ENCODE measurements at places on chromosomes 5 and 9. TPM values are rescaled to one million over a fixed set of nuclear protein-coding genes. Genes with fewer than 3 reads are reported as not detected.

The CMYA5 gene
- total RNA-seq: 0.05 TPM

DNA sequence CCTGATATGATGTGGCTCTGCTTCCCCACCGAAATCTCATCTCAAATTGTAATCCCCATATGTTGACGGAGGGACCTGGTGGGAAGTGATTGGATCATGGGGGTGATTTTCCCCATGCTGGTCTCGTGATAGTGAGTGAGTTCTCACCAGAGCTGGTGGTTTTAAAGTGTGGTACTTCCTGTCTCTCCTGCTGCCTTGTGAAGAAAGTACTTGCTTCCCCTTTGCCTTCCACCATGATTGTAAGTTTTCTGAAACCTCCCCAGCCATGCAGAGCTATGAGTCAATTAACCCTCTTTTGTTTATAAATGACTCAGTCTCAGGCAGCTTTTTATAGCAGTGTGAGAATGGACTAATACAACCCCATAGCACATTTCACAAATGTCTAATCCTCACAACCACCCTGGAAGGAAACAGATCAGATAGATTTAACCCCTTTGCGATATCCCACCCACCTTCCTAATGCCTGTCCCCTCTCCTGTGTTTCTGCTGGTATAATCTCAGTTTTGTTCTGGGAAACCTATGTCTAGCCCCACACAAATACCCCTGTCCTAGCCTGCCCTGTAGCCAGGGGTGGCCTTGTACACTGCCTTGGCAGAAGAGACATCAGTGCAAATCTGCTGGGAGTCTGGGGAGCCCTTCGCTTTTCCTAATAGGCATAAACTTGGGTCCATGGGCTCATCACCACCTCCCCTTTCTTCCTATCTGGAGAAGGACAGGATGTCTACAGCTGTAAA is 157.0 kb upstream of the RAI14 start:
- peak; percentile 94 for DNase-seq

The LRRC19 gene
- total RNA-seq: not detected

DNA sequence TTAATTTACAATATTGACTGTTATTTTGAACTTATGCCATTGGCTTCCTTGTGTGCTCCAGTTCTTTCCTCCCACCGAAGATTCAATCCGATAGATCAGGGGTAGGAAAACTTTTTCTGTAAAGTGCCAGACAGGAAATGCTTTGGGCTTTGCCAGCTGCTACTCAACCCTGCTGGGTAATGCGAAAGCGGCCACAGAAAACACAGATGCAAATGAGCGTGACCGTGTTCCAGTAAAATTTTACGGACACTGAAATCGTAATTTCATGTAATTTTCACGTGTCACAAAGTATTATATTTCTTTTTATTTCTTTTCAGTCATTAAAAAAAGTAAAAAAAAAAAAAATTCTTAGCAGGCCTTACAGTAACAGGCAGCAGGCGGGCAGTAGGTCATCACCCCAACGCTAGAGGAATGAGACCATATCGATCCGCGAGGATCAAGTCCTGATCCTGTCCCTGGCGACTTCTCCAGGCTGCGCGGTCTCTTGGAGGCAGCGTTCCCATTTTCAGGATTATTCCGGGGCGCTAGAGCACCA is 599 bp downstream of the NMRK1 start:
- peak; percentile 70 for DNase-seq

The CAMLG gene
- total RNA-seq: 25.4 TPM

The PLAC8L1 gene
- total RNA-seq: not detected

The SOX30 gene
- 0.22 TPM for total RNA-seq

DNA sequence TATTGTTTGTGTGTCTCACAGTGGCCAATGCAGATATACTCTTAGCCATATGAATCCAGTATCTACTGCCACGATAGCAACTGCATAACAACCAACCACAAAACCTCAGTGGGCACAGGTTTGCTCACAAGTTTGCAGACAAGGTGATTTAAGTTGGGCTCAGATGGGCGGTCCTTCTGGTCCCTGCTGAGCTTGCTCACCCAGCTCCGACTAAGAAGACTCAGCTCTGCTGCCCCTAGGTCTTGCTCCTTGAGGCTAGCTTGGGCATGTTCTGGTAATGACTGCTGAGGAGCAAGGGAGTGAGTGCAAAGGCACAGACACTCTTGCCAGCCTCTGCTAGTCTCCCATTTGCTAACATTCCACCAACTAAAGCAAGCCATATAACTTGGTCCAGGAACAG is 52.6 kb downstream of the MTX3 start:
- DNase-seq: no peak

DNA sequence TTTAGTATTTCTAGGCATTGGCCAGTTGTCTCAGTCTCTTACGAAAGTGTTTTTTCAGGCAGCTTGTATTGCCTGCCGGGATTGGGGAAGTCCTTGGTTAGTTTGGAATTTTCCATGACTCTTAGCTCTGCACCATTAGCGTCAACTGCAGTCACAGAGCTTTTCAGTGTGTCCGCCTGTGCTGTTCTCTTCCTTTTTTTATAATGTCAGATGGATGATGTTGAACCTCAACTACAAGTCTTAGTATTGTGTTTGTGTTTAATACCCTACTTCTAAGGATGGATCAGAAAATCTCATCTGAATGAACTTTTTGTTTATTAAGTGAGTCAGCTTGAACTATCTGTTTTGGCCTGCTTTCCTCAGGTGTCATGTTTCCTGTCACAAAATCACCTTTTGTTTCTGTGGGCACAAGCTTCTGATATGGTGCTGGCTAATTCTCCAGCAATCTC is 33.1 kb downstream of the ATP6V0E1 start:
- peak; percentile 47 for DNase-seq

DNA sequence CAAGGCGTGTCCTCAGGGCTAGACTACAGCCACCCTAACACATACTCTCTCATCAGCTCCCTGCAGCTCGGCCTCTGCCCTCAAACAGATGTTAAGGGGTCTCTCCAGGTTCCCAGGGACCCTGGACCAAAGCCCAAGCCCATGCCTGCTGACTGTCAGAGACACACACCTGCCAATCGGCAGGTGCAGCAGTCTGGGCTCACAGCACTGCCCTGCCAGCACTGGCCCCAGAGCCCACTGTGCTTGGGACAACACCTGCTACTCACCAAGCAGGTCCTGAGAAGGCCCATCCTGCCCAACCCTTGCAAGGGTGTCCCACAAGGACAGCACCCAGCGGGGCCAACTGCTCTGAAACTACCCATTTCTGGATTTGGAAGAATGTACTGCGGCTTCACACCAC is 20.2 kb upstream of the ZDHHC11 start:
- no peak for DNase-seq

DNA sequence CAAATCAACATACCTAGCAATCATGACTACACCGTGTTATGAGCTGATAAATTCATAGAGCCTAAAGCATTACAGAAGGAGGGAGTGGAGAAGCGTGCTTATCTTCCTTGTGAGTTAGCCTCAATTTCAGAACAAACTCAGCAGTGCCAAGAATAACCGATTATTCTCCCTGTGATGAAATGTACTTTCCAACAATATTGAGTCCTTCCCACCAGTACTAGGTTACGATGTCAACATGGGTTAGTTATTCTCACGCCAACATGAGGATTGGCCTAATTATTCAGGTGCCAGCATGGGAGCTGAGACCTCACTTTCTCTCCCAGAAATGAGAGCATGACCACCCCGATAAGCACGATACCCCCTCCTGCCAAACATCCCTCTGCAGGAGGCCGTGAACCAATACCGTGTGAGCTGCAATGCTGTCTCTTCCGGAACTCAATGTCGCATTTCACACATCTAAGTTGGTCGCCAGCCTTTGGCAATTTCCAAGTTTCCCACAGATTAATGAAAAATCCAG is 193.7 kb downstream of the ENC1 start:
- no peak for DNase-seq

GRCh38 chr9:14331120-14331519 is 17.2 kb upstream of the NFIB start:
- DNase-seq: no peak

GRCh38 chr9:123387686-123388085 is 31.7 kb downstream of the CRB2 start:
- no peak for DNase-seq

DNA sequence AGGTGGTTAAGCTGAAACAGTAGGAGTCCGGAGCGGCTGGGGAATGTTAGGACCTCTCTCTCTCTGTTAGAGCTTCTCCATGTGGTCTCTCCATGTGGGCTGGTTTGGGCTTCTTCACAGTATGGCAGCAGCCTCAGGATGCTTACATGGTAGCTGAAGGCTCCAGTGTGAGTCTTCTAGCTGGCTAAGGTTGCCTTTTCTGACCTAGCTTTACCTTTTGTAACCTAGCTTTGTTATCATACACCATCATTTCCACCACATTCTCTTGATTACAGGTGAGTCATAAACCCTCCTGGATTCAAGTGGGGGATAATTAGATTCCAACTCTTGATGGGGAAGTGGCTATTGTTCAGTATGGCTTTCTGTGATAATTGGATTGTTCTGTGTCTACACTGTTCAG is 98.5 kb downstream of the MTREX start:
- DNase-seq: peak; percentile 12

DNA sequence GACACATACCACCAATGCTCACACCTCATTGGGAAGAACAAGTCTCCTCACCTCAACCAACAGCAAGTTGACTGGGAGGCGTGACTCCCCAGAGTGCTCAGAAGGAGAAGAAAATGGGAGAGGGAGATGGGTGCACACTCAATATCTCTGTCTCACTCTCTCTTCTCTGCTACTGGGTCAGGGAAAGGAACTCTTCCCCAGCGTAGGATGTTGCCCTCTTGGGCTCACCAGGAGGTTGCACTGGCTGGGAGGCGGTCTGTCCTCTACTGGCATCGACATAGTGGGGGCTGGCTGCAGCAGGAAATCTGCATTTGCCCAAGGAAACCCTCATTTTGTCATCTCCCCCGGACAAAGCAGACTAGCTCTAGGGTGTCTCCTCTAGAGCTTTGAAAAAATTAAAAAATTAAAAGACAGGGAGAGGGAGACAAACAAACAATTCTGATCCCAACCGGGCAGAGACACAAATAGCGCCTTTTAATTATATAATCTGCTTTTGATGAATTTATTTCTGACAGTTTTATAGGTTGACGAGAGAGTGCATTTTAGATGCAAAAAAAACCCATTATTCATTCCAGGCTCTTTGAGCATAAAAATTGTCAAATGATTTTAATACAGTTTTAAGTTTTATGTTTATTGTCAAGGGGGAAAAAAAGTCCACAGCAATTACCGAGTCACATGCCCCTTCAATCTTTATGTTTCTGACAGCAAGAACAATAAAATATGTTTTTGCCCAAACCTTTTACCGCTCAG is 179.3 kb upstream of the MVB12B start:
- DNase-seq: no peak

The PCDHB6 gene
- total RNA-seq: 0.49 TPM

- DNase-seq: peak; percentile 67
Measured at GRCh38 chr9:4666042-4666699, at the start of gene SPATA6L. SPATA6L (minus strand) TSS chr9:4666480; CDS start chr9:4666250, 230 bp downstream.

The TMEM215 gene
- not detected for total RNA-seq

- DNase-seq: no peak
Measured at GRCh38 chr5:178582291-178582690, 7.9 kb downstream of the COL23A1 start.

- DNase-seq: no peak
Measured at GRCh38 chr9:33695856-33696255, 99.5 kb upstream of the PRSS3 start.

GRCh38 chr9:133004091-133004998 is 25.9 kb downstream of the GFI1B start:
- DNase-seq: no peak

- DNase-seq: peak; percentile 42
Measured at GRCh38 chr5:139747583-139748504, 47.8 kb upstream of the PSD2 start.

The KIF20A gene
- 133 TPM for total RNA-seq

DNA sequence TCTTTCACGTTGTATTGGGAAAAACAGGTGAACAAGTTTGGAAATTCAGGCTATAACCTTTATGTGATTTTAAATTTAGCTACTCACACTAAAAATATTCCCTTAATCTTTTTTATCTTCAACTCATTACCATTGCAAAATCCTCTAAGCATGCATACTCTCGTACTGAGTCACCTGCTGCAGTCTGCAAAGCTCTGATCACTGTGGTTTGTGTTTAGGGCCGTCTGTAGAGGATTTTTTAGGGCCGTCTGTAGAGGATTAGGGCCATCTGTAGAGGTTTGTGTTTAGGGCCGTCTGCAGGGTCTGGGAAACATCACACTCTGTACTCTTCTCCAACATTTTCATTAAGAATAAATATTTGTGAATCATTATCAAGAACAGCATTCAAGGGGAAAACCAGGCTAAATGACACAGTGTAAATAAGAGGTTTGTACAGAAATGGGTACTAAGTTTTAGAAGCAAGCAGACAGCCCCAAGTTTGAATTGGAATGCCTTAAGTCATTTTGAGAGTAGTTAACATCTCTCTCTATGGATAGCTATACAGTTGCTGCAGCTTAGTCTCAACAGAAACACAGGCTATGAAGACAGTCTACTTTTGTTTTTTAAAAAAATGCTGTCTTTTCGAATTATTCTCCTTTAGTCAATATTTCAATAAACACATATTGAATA is 155.0 kb upstream of the TSLP start:
- DNase-seq: peak; percentile 95

DNA sequence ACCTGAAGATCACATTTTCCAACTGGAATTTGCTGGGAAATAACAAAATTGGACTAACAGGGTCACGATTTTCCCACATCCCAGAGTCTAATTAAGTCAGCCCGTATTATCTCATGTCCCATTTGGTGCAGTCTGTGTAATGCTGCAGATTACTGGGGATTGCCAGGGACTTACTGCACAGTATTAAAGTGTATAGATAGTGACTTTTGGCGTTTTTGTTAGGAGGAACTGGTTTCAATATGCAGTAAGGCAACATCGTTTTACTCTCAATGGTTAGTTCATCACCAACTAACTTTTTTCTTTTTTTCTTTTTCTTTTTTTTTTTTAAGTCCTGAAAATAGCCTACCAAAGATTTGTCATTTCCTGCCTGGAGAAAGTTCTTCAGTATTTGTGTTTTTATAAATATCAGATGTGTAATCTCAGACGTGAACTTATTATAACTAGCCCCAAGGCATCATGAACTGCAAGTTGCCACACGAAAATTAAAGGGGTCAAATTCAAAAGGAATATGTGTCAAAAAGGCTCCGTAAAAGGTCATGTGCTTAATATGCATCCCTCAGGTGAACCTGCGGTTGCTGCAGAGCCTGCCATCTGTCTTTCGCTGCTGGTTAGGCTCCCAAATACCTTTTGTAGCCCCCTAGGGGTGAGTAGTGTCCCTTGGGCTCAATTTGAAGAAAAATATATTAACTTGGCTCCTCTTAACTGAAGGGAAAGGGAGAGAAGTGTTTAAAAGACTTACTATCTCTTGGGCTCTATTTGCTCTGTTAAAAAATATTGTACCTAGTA is 176.7 kb upstream of the ADAMTSL1 start:
- DNase-seq: peak; percentile 58

GRCh38 chr5:16457451-16457850 is 8.1 kb downstream of the ZNF622 start:
- no peak for DNase-seq

- peak; percentile 88 for DNase-seq
Measured at GRCh38 chr9:79610019-79610631, 38.4 kb downstream of the TLE4 start.
